ENCODE measurements at places on chromosomes 4 and X.

DNA sequence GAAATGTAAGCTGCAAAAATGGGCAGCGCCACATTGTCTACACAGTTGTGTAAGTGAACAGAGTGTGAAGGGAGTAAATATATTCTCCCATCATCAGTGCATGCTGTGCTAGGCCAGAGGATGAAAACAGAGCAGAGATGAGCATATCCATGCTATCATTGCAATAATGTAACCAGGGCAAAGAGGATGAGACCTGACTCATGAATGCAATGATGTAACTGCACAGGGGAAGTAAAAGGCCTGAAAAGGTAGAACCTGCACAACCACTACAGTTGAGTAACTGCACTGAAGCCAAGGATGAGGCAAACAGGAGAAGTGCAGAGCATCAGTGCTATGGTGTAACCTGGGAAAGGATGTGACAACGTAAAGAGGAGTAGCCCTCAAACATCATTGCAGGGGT lies 220.4 kb upstream of the FAM47C start:
- DNase-seq, result no peak

DNA sequence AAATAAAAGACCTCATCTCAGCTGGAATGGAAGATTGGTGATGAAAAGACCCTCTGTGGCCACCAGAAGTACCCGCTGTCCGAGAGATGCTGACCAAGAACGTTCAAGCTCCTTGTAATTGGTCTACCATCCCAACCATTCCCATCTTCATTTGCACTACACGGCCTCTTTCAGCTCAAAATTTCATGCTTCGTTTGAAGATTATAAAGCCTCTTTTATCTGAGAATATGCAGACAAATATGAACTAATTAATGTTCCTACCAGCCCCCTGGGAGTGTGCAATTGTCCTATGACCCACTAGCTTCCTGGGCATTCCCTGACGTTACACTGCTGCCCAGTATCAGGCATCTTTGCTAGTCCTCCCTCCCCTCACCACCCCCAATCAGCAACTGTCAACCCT lies 583.7 kb downstream of the MID1IP1 start:
- DNase-seq, result no peak

DNA sequence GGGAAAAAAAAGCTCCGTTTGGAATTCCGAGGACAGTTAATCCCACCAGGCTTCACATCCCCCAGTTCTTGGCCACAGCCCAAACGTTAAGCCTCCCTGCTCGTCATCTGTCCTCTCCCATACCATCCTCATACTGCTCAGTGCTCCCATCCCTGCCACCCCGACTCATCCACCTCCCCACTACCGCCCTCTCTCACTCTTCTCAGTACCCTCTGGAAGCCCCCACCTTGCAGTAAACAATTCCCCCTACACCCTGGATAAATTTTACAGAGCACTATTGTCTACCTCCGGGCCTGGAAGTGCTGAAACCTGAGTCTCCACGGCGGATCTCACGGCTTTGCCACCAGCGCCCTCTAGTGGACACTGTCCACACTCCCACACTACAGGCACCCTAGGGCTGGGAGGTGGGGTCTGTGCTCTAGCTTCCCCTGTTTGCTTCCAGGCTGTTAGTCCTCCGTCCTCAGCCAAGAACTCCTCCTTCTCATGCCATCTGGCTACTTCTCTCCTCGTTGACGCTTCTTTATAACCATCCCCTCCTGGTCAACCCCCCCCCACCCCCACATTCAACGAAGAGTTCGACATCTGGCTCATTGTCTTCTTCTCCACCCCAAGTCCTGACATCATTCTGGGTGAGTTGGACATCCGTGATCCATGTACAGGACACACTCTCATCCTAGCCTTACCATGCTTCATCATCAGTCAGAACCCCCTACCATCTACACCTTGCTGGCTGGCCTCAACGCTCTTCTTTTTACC lies 54.5 kb downstream of the RTL9 start:
- DNase-seq, result peak; percentile 81

DNA sequence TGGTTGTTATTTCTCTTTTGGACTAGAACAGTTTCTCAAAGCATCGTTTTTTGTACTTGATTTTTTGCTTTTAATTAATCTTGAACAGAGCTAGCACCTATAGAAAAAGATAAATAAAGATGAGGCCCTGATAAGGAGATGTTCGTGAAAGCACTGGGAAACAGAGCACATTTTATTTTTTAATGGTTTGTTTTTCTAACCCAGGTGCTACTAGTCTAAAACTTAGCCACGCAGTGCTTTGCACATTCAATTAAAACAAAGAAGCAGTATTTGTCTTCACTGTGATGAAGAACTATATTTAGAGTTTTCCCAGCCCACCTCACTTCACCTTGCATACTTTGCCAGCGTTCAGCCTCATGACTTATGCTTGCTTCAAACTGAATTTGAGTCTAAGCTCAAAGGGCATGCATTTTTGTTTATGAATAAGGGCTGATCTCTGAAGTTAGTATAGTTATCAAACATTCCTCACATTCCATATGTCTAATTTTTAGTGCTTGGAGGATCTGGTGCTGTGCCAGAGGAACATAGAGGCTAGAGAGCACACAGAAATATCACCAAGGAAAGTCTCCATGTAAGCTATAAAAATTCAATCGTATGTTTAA lies 76.7 kb downstream of the WWC2 start:
- DNase-seq, result no peak

DNA sequence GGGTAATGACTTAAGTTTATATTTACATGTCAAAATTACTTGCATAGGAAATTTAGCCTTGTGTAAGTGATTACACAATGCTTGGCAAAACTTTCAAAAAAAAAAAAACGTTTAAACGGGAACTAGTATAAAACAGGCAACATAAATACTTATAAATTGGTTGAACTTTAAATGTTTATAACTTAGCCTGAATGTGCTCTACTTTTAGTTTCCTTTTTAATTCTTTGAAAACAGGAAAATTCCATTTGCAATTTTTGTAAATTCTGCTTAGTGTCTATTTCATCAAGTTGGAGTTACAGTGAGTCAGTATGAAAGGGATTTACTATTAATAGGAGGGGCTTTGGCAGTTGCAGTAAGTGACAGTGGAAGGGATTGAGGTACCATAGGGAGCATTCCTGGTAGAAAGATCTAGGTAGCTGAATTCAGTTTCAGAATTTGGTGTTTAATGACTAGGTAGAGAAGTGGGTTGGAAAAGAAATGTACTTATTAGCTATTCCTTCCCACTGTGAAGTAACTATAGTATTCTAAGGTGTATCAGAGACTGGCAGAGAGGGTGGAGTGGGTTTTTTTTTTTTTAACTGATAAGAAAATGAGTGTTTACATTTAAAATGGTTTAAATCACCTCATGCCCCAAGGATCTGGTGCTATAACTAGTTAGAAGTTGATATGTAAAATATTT lies 2.8 kb downstream of the STAG2 start:
- DNase-seq, result no peak
